ENCODE measurements at places on chromosomes 11 and 22.

- DNase-seq: no peak
These were observed 41.8 kb upstream of the ZBTB16 start for GRCh38 chr11:114017723-114018122.

DNA sequence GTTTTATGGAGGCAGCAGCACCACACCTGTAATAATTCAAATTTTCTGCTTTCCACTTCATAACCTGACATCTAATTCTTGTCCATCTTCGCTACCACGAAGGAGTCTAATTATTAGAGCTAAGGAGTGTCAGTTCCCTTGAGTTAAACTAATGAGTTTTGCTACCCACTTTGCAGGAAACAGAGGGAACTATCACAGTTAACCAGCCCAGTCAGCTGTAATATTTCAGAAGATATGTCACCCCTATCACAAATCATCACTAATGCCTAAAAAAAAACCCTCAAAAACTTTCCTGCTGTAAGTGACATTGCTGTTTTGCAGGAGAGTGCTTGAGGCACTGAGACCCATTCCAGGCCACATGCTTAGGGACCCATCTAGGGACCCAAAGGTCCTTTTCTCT, 8.4 kb downstream of the TECTA start:
- no peak for DNase-seq

- DNase-seq: no peak
These were observed 1.2 kb downstream of the KMT2A start for GRCh38 chr11:118437208-118438125.

DNA sequence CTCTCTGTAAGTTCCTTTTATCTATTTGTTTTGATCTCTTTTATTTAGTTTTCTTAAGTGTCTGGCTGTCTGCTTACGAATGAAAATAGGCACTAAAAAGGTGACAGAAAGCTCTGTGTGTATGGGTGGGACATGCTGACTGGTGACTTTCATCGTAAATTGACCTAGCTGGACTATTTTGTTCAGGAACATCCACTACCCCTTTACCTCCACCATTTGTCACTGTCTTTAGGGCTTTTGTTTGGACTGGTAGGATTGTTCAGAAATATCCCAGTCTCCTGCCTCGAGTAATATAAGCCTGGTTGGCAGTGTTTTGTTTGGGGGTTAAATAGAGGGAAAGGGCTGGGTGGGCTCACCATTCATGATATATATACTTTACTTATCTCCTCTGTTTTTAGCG, 20.9 kb downstream of the EMSY start:
- no peak for DNase-seq

- no peak for DNase-seq
These were observed 100.9 kb downstream of the CTTN start for GRCh38 chr11:70498976-70499801.

GRCh38 chr11:36121054-36121453, 168.2 kb downstream of the COMMD9 start:
- no peak for DNase-seq

GRCh38 chr11:27650988-27651387, 49.3 kb downstream of the BDNF start:
- DNase-seq: no peak

DNA sequence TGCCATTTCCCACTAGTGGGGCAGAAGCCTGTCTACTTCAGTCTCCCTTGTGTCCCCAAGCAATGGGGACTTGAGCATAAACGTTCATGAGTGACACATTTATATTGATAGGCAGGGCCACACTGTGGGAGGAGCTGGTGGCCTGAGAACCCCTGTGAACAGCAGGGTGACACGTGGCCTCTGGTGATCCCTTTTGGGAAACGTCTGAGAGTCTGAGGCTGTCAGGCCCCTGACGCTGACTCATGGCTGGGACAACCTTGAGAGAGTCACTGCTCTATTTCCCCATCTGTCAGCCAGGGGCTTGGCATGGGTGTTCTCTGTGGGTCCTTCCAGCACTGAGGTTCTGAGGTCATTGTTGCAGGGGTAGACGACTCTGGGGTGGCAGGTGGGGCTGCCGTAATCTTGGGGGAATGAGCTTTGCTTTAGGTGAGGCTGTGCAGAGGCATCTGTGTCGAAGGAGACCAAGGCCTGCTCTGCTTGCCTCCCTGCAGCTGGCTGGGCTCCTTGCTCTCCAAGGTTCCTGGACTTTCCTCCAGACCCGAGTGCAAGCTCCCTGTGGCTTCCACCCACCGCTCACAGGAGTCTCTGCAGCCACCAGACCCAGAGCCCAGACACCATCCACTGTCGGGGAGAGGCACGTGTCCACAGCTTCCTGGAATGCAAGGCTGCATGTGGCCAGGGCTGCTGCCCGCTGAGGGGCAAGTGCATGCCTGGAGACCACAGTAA, 54.7 kb downstream of the SMIM38 start:
- DNase-seq: no peak

DNA sequence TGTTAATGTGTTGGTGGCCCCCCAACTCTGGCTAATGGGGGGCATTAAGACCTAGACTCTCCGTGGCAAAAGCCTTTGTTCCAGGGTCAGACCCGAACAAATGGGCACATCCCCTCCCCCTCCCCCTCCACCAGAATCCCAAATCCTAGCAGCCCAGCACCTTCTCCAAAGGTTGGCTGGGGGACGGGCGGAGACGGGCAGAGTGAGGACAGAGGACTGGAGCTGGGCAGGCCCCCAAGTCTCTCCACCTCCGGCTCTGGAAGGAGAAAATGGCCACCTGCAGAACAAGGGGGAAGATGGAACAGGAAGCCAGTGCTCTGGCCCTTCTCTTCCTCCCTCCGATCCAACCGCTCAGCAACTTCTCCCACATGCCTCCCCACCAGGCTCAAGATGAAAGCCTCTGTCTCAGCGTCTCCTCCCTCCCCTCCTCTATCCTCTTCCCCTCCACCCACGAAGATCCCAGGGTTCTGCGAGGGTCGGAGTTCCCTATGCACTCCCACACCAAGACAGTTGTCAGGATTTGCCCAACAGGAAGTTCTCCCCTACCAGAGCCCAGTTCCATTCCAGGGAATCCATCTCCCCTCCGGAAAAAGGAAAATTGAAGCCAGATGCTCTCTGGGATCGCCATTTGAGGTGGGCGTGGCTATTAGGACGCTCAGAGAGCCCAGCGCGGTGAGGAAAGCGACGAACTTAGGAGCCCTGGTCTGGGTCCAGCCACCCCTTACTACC, 20.1 kb downstream of the ADA2 start:
- DNase-seq: no peak

DNA sequence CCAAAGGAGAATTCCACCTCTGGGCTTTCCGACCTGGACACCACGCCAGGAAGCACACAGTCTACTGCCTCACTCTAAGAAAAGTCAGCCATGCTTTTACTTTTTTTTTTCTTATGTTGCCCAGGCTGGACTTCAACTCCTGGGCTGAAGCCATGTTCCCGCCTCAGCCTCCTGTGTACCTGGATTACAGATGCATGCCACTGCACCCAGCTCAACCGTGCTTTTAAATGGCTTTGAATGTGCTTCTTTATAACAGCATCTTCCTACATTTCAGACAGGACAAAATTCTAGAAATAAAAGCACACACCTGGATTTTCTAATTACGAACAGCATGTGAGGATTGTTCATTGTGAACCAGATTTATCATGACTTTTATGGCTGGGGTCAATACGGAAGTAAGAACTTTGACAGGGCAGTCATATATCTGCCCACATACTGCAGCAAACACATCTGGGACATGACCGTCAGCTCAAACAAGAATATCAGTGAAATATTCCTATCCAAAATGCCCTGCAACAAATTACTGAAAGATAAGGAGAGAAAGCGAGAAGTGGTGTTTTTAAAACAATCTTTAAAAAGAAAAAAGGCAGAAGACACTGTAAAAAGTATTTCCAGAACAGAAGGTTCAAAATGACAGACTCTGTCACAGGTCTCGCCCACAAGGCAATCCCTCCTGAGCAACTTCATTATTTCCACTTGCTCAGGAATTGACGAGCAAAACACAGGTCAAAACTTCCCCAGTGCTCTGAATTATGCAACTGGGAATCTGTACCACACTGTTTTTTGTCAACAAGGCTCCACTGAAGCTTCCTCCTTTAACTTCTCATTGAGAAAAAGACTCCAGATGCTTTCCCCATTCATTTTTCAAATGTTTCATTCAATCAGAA, 42.1 kb downstream of the PACSIN2 start:
- no peak for DNase-seq

DNA sequence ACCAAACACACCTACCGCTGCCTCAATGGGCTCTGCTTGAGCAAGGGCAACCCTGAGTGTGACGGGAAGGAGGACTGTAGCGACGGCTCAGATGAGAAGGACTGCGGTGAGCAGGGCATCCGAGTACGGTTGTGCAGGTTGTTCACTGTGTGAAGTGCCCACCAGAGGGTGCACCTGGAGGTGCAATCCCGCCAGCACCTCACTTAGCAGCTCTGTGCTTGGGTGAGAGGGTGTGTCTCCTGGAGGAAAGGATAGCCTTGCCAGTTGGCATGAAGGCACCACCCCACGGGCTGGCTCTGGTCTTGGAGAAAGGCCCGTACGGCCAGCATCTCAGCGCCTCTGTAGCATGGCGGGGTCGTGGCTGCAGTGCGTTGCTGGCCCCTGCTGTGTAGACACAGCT, 39.4 kb downstream of the ST14 start:
- DNase-seq: no peak

GRCh38 chr11:12853652-12854296, 155.3 kb upstream of the RASSF10 start:
- no peak for DNase-seq

DNA sequence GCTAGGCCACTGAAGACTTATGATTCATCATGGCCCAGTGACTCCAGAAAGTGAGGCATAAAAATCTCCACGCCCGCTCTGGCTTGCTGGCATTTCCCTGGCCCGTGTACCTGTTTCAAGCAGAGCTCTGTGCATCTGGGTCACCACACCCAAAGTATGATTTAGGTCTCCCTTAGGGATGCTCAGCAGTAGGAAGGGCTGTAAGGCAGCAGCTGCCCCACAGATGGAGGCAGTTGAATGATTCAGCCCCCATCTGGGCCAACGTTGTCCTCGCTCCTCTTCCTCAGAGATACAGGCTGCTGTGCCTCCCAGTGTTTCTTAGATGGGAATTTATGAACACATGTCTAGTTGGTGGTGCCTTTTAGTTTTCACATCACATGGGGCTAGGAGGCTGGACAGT, 21.6 kb downstream of the GPR83 start:
- no peak for DNase-seq

- no peak for DNase-seq
These were observed 14.9 kb downstream of the RAC2 start for GRCh38 chr22:37229012-37229804.

GRCh38 chr11:64388894-64389293, 29.9 kb downstream of the RPS6KA4 start:
- DNase-seq: no peak

- no peak for DNase-seq
These were observed 7.6 kb upstream of the FTH1 start for GRCh38 chr11:61974766-61975631.

DNA sequence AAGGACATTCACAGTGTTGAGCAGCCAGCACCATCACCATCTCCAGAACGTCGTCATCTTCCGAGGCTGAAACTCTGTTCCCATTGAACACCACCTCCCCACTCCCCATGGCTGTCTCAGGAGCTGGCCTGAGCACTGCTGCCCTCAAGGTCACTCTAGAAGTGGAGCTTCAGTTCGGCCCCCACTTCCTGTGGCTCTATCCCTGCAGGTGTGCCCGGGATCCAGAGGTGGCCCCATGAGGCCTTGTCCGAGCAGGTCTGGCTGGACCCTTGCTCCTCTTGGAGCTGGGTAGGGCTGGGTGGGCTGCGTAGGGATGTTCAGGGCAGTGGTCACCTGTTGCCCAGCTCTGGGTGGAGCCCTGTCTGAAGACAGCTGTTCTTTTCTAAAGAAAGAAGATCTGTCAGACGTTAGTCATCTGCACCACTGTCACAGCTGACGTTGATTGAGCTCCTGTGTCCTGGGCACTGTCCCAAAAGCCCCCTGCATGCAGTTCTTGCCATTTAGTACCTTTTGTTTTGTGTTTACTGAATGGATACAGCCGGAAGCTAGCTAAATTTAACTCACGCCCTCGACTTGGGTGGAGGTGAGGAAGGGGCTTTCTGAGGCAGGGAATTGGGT, 75.5 kb upstream of the CLDN5 start:
- no peak for DNase-seq

DNA sequence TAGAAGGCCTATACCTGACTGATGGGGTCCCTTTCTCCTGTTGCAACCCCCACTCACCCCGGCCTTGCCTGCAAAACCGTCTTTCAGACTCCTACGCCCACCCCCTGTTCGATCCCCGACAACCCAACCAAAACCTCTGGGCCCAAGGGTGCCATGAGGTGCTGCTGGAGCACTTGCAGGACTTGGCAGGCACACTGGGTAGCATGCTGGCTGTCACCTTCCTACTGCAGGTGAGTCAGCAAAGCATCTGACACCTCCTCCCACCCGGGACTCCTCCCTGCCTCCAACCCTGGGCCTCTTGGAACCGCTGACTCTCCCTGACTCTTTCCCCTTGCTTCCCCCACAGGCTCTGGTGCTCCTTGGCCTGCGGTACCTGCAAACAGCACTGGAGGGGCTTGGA, 1.2 kb downstream of the ROM1 start:
- no peak for DNase-seq

DNA sequence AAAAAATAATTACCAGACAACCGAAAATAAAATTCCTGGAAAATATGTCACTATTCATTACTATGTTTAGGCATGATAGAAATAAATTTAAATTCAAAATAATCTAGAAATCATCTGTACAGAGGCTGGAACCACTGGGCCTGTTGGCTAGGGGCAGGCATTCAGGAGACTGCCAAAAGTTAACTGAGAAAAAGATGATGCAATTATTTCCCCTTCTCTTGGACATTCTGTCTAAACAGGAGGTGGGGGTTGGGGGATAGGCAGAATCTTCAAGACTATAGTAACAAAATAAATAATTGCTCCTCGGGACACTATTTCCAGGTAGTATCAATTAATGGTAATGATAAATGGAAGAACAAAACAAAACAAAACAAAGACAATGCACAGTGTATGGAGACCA, 14.1 kb downstream of the BTBD10 start:
- DNase-seq: no peak

DNA sequence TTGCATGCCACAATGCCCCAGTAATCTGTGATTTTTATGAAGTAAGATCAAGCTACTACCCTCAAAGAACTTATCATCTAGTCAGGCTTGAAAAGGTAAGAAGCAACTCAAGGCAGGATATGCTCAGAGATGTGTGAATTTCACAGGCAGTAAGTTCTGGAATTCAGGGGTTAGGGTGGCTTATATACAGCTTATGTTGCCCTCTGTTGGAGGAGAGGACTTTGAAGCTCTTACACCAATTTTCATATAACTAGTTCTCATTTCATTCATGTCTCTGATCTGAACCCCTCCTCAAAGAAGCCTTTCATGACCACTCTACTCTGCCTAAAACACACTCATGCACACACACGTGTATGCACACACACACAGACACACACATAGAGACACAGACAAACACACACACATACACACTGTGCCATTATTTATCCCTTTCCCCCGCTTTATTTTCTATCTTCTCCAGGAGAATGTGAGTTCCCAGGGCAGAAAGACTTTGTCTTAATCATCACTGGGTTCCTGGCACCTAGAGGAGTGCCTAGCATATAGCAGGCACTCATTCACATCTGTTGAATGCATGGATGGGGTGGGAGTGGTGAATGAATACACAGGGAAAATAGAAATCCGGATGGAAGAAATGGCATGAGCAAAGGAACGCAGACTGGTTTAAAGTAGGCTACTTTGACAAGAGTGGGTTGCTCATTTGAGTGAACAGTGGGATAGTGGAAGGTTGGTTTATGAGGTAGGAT, 220.7 kb upstream of the ZBED5 start:
- DNase-seq: no peak

- no peak for DNase-seq
These were observed 8.4 kb upstream of the KCNQ1OT1 start for GRCh38 chr11:2708151-2708581.
